H7 (cell line): ENCODE measurements at places on chromosomes 6 and 20. TPM values are rescaled to one million over a fixed set of nuclear protein-coding genes. Genes with fewer than 3 reads are reported as not detected.

Gene ALDH8A1
- 0.17 and 2.0 TPM in 2 replicates for total RNA-seq

Gene SEMG1
- 0.31 and 0.81 TPM in 2 replicates for total RNA-seq

DNA sequence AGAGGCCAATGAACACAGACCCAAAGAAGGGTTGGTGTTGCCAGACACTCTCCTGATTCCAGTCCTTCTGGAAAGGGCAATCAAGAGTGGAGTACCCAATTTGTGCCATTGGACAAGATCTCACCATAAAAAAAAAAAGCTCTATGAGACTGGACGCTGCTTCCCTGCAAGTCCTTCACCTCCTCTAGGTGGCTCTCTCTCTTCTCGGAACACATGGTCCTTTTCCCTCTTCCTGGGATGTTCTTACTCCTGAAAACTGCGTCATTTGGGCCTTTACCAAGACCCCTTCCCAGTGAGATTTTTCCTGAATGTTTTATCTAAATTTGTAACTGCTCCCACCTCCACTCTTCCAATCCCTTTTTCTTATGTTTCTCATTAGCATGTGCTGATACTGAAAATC, 280.8 kb downstream of the FOXA2 start:
- DNase-seq = peak; percentile 27

DNA sequence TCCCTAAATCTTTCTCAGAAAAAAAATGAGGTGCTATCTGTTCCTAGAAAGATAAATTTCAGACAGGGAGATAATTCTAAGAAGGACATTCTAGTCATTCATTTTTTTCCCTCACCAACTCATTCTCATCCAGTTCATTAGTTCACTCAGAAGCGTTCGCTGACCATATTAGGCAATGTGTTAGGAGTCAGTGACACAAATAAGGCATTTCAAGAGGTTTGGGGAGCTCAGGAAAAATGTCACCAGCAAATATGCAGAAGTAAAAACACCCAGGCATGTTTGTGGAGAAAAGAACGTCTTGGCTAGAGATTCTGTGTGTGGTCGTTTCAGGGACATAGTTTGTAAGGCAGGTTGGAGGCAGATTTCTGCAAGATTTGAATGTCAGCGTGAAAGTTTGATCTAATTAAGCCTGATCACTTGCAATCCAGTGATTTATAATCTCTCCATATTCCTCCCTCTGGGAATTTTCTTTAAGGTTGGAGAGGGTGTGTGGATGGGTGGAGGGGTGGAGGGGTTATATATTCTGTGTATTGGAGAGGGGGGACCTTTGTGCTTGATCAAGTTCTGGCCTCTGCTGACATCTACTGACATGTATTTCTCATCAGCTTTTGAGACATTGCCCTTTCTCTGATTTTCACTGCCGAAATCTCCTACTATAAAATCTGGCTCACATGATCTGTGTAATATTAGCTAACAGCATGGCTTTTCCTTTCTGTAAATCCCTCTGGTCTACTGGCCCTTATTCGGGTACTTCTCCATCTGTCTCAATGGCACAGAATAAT, 3.6 kb downstream of the MYCT1 start:
- no peak for DNase-seq
